ENCODE measurements at places on chromosomes 3 and 15.
A peak's percentile ranks its signal among the peaks of the same experiment; 100 is the strongest.

GRCh38 chr3:6785726-6786125 lies 75.2 kb upstream of the GRM7 start:
- no peak for DNase-seq

DNA sequence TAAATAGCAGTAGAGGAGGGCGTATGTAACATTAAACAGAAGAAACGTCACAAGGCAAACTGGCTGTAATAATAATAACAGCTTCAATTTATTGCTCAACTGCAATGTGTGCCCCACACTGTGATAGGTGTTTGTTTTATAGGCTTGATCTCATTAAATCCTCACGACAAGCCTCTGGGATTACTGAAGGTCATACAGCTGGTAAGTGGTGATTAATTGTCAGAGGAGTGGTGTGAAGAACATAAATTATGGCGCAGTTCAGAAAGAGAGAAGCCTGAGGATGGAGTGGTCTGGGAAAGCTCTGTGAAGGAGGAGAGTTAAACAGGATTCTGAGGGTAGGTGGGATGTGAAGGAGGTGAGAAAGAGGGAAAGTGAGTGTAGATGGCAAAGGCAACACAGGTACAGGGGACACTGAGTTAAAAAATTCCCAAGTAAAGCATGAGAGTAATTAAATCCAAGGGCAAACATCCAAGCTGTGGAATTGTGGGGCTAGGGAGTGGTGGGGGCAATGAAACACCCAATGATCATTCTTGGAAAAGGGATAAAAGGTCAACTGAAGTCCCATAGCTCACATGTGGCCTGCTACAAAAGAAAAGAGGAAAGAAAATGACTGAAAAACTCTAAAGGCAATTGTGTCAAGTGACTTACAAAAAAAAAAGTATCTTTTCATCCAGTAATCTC lies 16.5 kb upstream of the GLCE start:
- DNase-seq = no peak

DNA sequence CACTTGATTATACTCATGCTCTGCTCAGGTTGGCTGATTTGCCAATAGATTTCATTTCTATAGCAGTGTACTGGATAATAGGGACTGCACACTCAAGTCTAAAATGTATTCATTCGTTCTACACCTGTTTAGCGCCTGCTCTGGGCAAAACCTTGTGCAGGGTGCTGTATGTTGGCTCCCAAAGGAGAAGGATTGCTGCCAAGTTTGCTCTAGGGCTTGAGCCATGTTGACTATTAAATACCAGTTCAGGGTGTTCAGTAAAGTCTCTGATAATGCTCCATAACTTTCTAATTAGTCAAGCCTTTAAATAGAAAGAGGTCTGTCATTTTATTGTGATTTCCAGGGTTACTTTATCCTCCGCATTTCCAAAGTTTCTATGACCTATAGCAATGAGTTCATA lies 470.2 kb downstream of the MAGI1 start:
- no peak for DNase-seq

DNA sequence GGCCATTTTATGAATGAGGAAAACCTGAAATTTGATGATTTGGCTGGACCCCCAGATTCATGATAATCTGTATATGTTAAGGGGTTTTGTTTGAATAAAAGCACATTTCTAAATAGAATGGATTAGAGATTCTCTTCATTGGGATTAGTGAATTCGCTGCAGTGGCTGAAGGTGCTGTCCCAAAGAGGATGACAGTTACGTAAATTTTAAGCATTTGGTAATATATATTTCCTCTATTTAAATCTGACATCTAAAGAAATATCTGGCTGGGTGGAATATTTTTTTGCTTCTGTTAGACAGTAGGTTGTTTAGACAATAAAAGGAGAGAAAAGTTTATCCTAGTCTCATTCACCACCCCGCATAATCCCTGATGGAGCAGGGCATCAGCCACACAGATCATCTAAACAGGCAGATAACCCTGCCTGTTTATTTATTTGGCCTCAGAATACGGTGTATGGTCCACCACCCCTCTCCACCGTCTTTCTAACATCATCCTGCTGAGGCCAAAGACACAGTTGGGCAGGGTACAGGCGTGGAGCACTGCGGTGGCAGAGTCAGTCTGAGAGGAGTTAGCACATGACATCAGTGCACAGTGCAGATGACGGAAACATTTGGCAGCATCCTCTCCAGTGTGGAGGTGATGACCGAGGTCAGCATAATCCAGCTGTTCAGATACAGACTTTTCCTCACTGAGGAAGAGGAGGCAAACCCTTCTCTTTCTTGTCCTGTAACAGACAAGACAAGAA lies 20.4 kb upstream of the NFKBIZ start:
- peak; percentile 6 for DNase-seq

- no peak for DNase-seq
Observed at GRCh38 chr15:66287461-66288057, 5.8 kb upstream of the DIS3L start.

DNA sequence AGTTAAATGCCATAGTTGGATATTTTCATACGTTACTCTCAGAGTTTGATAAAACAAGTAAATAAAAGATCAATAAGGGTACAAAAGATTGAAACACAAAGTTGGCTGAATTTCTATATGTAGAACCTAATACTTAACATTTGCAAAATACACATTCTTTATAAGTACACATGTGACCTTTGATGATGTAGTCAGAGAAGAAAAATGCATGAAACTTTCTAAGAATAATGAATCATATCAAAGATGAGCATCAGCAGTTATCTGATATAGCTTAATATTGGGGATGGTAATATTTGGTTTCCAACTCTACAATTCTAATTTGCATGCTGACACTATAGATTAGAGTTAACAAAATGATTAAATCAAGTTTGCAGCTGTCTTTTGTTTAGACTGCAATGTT lies 188.0 kb upstream of the TGFBR2 start:
- no peak for DNase-seq

- no peak for DNase-seq
Observed at GRCh38 chr3:57963811-57964346, 44.3 kb upstream of the FLNB start.

DNA sequence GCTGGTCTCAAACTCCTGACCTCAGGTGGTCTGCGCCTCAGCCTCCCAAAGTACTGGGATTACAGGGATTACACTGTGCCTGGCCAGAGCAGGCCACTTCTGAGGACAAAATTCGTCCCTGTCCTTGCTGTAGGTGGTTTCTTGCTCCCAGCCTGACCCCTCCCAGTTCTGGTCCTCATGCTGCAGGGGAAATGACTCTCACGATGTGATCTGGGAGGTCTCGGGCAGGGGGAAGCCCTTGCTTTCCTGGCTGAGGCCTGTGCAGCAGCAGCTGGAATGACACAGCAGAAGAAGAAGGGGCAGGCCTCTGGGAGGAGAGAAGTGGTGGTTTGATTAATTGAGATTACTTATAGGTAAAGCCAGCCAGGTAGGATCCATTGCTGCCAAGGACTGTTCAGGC lies 39.3 kb downstream of the MEGF11 start:
- no peak for DNase-seq

- DNase-seq = no peak
Observed at GRCh38 chr3:44795197-44795596, 33.6 kb downstream of the KIF15 start.

DNA sequence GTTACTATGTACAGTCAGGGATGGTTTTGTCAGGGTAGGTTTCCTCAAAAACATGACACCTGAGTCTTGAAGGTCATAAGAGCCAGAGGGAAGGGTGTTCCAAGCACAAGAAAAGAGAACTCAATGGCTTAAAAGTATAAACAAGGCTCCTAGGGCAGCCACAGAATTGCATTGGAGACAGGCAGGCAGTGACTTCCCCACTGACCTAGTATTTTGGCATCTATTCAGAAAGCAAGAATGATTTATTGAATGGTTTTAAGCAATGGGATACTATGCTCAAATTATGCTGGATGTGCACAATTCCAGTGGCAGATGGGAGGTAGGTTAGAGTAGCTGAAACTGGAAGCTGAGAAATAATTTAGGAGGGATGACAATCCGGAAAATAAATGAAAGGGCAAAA lies 54.0 kb downstream of the TSC22D2 start:
- DNase-seq = no peak

DNA sequence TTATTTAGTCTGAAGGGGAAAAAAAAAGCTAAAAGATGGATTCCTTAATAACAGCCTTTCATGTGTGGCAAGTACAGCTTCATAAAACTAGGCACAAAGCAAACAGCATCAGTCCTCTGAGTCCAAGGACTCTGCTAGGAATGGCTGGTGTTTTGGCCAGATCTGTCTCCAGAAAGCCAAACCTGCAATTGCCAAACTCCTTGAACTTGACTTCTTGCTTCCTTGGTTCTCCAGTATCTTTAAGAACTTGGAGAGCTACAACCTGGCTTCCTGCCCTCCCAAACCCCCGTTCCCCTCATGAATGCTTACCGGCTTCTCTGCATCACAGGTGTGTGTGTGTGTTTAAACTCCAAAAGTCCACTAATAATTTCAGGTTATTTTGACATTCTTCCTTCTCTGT lies 1.6 kb upstream of the PLOD2 start:
- DNase-seq = no peak

- DNase-seq = no peak
Observed at GRCh38 chr3:175659670-175660350, 800.7 kb downstream of the NAALADL2 start.

GRCh38 chr3:128466840-128467541 lies at the start of gene DNAJB8:
DNAJB8 (minus strand) TSS chr3:128466890; CDS start chr3:128463245, 3,645 bp downstream.
- no peak for DNase-seq

- DNase-seq = no peak
Observed at GRCh38 chr15:74006774-74007639, 12.5 kb downstream of the PML start.

DNA sequence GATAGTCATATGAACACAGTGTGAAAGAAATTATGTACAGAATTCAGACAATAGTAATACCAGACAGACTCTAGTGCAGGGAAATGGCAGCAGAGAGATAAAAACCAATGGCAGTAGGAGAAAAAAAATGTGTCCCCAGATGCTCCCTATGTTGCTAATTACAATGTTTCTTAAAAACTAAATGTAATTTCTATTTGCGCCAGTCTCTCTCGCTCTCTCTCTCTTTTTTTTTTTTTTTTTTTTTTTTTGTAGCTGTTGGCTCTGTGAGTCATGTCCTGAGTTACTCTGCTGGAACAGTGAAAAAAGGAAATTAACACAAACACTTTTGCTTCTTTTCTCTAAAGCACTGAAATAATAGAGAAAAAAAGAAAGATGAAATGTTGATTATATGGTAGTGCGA lies 871.9 kb downstream of the GBE1 start:
- no peak for DNase-seq

DNA sequence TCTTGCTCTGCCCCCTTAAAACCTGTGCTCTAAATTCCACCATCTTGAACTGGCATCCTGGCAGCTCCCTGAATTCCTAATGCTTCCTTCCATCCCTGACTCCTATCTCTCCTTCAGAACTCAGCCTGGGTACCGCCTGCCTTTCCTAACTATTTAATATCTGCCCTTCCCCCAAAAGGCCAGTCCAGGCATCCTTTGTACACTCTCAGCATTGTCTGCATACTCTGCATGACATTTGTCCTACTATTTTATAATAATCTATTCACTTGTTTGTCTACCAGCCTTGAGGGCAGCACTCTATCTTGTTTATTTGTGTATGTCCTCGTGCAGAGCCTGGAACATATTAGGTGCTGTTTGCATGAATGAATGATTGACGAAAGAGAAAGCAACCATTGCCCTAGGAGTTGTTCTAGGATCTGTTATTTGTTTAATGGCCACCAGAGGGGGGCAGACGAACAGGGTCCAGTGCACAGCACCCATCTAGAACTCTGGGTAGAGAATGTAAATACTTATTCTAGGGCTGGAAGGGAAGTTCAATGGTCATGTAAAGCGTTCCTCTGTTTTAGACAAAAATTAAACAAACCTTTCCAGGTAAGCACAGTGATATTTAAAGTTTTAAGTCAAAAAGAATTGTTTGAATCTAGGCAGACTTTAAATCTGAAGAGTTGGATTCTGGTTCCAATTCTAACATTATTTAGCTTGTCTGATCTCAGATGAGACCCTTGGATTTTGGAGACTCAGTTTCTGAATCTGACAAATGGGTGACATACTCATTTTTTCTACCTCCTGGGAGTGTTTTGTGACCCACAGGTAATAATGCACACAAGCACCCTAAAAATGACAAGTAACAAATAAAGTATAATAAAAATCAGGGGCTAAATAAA lies 125.8 kb upstream of the GALNT15 start:
- no peak for DNase-seq

GRCh38 chr3:22885574-22886341 lies 317.4 kb upstream of the UBE2E2 start:
- no peak for DNase-seq

DNA sequence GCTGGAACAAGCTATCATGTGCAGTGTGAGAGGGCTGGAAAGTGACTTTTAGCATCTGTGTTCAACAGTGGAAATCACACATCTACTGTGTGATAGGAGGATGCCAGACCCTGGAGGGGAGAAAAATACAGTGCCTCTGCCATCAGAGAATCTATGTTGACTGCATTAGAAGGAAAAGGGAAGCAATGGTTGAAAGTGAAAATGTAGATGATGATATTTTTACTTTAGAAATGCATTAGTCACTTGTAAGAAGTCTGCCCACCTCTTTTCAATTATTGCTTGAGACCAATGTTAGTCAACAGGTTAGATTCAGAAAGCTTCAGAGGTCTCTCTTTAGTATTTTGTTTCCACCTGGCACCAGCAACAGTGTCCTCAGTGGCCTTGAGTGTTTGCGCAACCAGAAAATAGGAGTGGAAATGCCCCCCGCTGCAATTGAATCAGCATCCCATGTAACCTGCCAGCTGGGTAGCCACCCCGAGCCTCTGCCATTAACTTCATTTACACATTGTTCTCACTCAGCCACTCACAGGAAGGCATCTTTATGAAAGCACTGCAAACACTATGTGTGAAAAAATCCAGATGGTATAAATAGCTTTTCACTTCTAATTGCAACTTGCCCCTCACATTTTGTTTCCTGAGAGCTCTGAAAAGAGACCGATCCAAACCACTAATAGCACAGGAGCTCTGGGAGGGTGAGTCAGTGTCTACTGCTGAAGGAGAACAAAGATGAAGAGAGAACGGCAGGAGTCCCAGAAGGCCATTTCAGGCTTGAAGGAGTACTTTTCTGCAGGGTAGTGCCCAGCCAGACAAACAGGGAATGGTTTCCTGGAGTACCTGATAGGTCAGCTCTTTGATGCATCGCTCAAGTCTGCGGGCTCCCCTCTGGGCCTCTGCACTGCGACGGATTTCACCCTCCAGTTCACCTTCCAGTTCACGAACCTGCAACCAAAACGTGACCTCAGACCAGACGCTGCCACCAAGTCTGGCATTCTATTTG lies 92.1 kb downstream of the HHLA2 start:
- DNase-seq = no peak
